ENCODE measurements at places on chromosomes 11 and 22. TPM values are rescaled to one million over a fixed set of nuclear protein-coding genes. Genes with fewer than 3 reads are reported as not detected.
A peak's percentile ranks its signal among the peaks of the same experiment; 100 is the strongest.

- H3K27me3 ChIP-seq = no peaks in the 10 kb centered on the region
- no peak for DNase-seq
- peak overlapping the region; percentile 28 for H3K4me3 ChIP-seq
- peaks cover 17% of the 10 kb centered on the region for H3K36me3 ChIP-seq
- peaks cover 53% of the 10 kb centered on the region for H3K4me1 ChIP-seq
- H3K27ac ChIP-seq = peak overlapping the region; percentile 73
Measured at GRCh38 chr11:63838150-63838677, 696 bp upstream of the MARK2 start.

- H3K36me3 ChIP-seq = no peaks in the 10 kb centered on the region
- H3K4me3 ChIP-seq = no peak overlapping the region
- no peaks in the 10 kb centered on the region for H3K27me3 ChIP-seq
- H3K4me1 ChIP-seq = no peaks in the 10 kb centered on the region
- DNase-seq = no peak
Measured at GRCh38 chr11:132045107-132045506, 674.7 kb downstream of the NTM start.

DNA sequence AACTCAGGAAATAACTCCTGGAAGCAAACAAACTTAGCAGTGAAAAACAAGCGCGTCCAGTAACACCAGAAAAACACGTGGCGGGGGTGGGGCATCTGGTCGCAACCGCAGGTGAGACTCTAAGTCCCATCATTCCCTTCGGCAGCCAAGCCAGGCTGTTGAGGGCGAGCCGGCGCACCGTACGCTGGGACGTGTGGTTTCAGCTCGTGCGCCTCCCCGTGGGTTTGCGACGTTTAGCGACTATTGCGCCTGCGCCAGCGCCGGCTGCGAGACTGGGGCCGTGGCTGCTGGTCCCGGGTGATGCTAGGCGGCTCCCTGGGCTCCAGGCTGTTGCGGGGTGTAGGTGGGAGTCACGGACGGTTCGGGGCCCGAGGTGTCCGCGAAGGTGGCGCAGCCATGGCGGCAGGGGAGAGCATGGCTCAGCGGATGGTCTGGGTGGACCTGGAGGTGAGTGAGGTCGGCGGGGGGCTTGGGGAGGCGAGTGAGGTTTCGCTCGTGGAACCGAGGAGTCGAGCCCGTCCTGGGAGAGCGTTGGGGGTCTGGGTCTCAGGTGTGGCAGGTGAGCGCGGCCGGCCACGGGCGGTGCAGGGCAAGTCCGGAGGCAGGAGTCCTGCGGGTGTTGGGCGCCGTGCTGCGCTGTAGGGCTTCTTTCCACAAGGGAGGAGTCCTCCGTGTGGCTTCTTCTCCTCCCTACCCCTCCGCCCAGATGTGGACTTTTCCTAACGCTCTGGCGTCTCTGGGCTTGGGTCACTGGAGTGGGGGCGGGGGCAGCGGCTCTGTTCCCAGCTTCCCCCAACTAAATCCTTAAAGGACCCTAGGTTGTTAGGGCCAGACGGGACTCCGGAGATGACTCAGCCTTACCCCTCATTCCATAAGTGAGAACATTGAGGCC is at the start of gene REXO2:
Gene REXO2, plus strand, starts transcription at position 239 of the 892 bp plus-strand sequence. Its CDS starts 62 bp downstream, at position 301.
- H3K27ac ChIP-seq = peak within 1 kb of the TSS; percentile 49
- H3K4me1 ChIP-seq = peaks cover 16% of the 10 kb centered on the region
- DNase-seq = peak; percentile 89
- no peaks in the 10 kb centered on the region for H3K27me3 ChIP-seq
- peaks cover 14% of the 10 kb centered on the region for H3K36me3 ChIP-seq

GRCh38 chr11:58647141-58647699 is 24.8 kb downstream of the CNTF start:
- H3K4me1 ChIP-seq = no peaks in the 10 kb centered on the region
- DNase-seq = no peak
- no peak overlapping the region for H3K27ac ChIP-seq
- H3K4me3 ChIP-seq = no peak overlapping the region
- H3K36me3 ChIP-seq = no peaks in the 10 kb centered on the region

DNA sequence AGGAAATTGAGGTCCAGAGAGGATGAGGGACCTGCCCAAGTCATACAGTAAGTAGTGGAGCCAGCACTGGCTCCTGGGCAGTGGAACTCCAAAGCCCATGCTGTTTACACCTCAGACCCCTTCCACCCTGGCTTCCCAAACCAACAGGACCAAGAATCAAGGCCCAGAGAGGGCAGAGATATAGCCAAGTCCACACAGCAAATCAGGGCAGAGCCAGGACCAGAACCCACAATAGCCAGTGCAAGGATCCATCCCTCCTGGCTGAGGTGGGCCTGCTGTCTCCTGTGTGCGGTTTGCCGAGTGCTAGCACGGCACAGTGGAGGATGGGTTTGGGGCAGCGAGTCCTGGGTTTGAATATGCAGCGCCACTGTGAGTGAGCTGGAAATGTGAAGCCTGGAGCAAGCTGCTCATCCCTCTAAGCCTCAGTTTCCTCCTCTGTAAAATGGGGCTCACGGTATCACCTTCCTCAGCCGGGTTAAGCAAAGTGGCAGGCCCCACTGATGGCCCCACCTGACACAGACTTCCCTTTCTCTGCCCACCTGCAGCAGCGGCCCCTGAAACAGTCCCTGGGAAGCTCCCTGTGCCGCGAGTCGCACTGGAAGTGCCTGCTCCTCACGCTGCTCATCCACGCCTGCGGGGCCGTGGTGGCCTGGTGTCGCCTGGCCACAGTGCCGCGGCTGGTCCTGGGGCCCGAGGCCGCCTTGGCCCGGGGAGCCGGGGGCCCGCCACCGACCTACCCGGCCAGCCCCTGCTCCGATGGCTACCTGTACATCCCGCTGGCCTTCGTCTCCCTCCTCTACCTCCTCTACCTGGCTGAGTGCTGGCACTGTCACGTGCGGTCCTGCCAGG is 2.3 kb downstream of the TMEM151A start:
- peaks cover 28% of the 10 kb centered on the region for H3K4me1 ChIP-seq
- H3K4me3 ChIP-seq = no peak overlapping the region
- H3K36me3 ChIP-seq = no peaks in the 10 kb centered on the region
- H3K27ac ChIP-seq = no peak overlapping the region
- no peak for DNase-seq

GRCh38 chr11:134764367-134764766 is 352.3 kb upstream of the B3GAT1 start:
- H3K27ac ChIP-seq = no peak overlapping the region
- no peak overlapping the region for H3K4me3 ChIP-seq
- H3K36me3 ChIP-seq = no peaks in the 10 kb centered on the region
- no peaks in the 10 kb centered on the region for H3K4me1 ChIP-seq
- DNase-seq = no peak

Gene OR10V1
- total RNA-seq = not detected

All from CD4-positive, alpha-beta T cell (primary cell).